WTC11 (cell line): ENCODE measurements at places on chromosomes 4 and X. TPM values are rescaled to one million over a fixed set of nuclear protein-coding genes. Genes with fewer than 3 reads are reported as not detected.

DNA sequence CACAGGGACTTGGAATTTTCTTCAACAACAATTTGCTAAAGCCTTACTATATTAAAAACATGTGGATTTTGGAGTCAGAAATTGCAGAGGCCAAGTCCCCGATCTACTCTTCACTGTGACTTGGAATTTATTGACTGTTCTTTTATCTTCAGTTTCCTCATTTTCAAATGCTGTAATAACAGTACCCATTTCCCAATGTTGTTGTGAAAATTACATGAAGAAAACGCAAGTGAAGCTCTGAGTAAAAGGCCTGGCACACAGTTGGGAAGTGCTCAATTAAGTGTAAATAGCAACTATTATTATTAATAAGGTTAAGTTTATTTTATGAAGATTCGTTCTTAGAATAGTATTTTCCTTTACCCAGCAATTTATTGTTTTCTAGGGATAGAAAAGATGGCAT is 15.7 kb downstream of the STBD1 start:
- no peak for DNase-seq
- H3K4me1 ChIP-seq = no peaks in the 10 kb centered on the region
- H3K4me3 ChIP-seq = no peak overlapping the region
- peaks cover 5% of the 10 kb centered on the region; the same call in 1 of the 2 replicates for H3K27me3 ChIP-seq
- peaks cover 14% of the 10 kb centered on the region for H3K36me3 ChIP-seq

DNA sequence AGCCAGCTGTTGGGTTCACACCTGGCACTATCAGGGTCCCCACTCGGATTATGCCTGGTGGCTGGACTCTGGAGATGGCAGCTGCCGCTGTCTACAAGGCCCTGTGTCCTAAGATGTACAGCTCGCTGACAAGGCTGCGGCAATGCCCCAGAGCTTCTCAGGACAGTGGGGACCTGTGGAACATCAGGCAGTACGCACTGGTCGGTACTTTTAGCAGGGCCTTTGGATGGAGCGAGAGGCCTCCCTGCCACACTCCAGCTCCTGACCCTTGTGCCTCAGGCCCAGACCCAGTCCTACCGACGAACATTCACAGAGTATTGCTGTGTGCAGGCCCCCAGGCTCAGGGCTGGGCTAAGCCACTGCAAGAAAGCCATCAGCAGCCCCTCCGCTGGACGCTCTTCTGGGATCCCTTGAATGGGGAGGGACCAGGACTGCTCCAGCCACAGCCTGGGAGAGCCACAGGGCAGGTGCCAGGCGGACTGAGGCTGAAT is 45.7 kb upstream of the HMX1 start:
- no peaks in the 10 kb centered on the region for H3K36me3 ChIP-seq
- no peak overlapping the region for H3K4me3 ChIP-seq
- no peaks in the 10 kb centered on the region for H3K4me1 ChIP-seq
- DNase-seq = no peak
- H3K27me3 ChIP-seq = peaks cover 13% of the 10 kb centered on the region

- H3K27me3 ChIP-seq = no peaks in the 10 kb centered on the region
- no peak overlapping the region for H3K27ac ChIP-seq
- no peaks in the 10 kb centered on the region for H3K4me1 ChIP-seq
- H3K36me3 ChIP-seq = no peaks in the 10 kb centered on the region
Measured at GRCh38 chr4:167717495-167717894, 374.8 kb upstream of the ANXA10 start.

DNA sequence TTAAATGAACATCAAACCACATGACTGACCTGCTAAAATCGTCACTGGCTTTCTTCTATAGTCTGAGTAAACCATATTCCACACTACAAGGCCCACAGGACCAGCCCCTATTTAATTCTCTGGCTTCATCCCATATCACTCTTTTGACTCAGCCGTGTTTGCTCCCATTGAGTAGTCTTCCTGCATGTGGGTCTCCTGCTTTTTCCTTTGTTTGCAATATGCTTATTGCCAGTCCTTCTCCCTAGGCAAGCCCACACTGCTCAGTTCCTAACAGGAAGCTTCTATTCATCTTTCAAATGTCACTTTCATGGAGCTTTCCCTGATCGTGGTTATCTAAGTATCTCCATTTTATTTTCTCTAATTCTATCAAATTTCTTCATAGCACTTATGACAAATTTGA is 329.6 kb downstream of the RAPGEF2 start:
- H3K36me3 ChIP-seq = no peaks in the 10 kb centered on the region
- H3K27ac ChIP-seq = no peak overlapping the region
- H3K4me3 ChIP-seq = no peak overlapping the region

- H3K27ac ChIP-seq = no peak overlapping the region
- no peak for DNase-seq
- H3K4me3 ChIP-seq = no peak overlapping the region
- no peaks in the 10 kb centered on the region for H3K27me3 ChIP-seq
Measured at GRCh38 chrX:124401696-124402095, 55.3 kb downstream of the SH2D1A start.

DNA sequence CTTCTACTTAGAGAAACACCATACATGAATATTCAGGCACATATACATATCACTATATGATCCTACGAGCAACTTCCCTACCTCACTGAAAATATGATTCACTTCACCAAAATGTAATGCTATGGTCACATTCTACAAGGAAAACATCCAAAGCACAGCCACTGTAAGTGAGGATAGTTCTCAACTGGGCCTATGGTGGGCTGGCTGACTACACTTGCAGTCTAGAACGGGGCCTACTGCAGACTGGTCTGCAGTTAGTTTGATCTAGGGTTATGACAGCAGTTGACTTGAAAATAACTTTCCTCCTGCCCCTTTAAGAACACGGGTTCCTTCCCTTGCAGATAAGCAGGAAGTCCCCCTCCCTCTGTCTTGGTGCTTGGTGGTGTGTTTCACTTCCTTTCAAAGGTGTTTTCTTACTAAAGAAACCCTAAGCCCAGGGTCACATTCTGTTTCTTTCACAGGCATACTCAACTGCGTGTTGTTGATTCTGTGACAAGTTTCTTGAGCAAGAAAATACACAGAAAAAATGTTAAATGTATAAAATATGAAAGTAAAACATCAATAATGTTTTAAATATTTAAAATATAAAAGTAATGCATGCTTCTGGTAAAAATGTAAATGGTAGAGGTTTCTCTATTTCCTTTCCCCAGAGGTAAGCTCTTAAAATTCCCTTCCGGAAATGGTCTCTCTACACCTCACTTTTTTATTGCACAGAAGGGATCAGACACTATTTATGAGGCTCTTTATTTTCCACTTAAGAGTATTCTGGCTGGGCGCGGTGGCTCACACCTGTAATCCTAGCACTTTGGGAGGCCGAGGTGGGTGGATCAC is 18.0 kb upstream of the TMSB4X start:
- H3K27ac ChIP-seq = peak overlapping the region; percentile 45; the same call in 1 of the 2 replicates
- H3K4me3 ChIP-seq = no peak overlapping the region
- no peak for DNase-seq
- no peaks in the 10 kb centered on the region for H3K27me3 ChIP-seq
- peaks cover 7% of the 10 kb centered on the region for H3K4me1 ChIP-seq

Gene SORCS2
- total RNA-seq = 5.5 to 9.1 TPM (median 6.6 TPM) in 3 replicates

Gene PPAT
- 83.4 to 91.0 TPM (median 89.0 TPM) in 3 replicates for total RNA-seq

Gene TMSB15C
- 2.2 to 4.3 TPM (median 3.6 TPM) in 3 replicates for total RNA-seq

Gene PLAC1
- total RNA-seq = 0.27 to 1.8 TPM in 2 of 3 replicates, not detected in the other
